ENCODE measurements at places on chromosomes 6 and 20.

DNA sequence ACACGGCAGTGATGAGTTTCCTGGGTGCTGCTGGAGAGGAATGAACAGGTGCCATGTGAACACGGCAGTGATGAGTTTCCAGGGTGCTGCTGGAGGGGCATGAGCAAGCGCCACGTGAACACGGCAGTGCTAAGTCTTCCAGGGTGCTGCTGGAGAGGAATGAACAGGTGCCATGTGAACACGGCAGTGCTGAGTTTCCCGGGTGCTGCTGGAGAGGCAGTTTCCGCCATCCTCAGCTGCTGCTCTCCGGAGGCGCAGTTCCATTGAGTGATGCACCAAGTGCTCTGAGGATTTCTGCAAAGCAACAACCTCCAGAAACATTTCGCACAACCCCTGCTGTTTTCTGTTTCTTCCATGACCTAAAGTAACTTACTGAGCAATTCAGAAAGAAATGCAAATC is 155.4 kb downstream of the SMOC2 start:
- DNase-seq, result no peak

DNA sequence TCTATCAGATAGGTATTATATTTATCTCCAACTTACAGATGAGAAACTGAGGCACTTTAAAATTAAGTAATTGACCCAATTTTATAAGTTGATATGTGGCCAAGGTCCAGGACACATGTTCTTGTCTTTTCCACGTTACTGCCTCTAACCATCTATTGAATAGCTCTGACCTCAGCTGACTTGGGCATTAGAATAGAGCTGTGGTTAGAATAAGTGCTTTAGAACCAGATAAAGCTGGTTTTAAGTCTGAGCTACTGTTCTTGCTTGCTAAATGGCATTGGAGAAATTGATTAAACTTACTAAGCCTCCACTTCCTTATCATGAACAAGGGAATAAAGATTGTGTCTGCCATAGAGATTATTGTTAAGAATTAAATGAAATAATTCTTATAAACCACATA is 147.8 kb upstream of the DTNBP1 start:
- no peak for DNase-seq

DNA sequence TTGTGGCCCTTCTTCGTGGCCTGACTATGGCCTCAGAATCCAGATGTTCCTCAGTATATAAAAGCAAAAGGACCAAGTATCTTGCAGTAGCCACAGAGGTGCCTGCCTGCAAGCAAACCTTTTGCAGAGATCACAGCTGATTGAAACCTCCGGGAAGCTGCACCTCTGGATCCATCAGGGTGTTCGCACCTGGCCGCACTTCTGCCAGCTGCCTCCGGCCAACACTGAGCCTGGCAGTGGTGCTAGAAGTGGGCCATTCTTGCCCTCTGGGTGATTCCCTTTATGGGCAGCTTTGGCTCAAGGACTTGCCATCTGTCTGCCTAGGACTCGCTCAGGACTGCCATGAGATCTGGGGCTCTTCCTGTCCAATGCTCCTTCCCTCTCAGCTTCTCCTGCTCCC is 214.6 kb upstream of the ECI2 start:
- no peak for DNase-seq

DNA sequence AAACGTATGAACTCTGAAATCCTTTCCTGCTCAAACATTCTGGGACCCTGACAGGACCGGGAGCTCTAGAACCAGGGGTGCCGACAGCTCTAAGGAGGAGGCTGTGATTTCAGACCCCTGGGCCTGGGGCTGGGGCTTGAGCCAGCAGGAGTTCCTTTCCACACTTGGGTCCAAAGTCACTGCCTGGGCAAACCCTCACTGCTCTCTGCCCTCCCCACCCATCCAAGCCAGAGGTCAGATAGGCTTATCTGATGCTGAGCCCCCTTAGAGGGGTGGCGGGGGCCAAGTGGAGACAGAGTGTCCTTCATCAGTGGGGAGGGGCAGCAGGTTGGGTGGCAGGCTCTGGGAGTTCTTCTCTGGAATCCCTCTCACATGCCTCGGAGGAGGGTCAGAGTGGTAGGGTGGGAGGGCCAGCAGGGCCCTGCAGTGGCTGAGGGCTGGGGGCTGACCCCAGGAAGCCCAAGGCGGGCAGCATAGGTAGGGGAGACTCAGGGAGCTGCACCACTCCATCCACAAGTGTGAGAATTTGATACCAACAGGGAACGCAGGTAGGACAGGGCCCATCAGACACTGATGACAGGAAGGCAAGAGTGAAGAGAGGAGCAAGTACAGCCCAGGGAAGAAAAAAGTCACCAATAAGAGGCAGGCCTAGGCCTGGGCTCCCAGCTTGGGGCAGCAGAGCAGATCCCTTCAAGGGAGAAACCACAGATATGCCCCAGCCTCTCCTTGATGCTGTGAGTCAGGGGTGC is 121.0 kb downstream of the MRPL14 start:
- DNase-seq, result no peak

DNA sequence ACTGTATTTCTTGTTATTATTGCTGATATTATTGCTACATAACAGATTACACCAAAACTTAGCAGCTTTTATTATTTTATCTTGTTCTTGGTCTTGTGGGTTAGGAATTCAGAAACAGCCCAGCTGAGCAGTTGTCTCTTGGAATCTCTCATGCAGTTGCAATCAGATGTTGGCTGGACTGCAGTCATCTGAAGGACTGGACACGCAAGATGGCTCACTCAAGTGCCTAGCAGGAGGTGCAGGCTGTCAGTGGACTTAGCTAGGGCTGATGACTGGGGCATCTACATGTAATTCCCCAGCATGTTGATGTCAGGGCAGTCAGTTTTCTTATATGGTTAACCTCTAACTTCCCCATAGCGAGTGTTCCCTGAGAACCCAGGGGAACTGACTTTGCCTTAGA is 128.6 kb upstream of the PLCB4 start:
- DNase-seq, result no peak

DNA sequence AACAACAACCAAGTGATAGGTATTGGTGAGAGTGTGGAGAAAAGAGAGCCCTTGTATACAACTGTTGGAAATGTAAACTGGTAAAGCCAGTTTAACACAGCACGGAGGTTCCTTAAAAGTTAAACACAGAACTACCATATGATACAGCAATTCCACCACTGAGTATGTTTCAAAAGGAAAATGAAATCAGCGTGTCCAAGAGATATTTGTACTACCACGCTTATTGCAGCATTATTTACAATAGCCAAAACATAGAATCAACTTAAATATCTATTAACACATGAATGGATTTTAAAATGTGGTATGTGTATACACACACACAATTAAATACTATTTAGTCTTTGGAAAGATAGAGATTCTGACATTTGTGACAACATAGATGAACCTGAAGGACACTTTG is 1.1 kb downstream of the PTCHD4 start:
- DNase-seq, result no peak

- no peak for DNase-seq
These were observed 132.2 kb upstream of the RREB1 start for GRCh38 chr6:6975459-6976111.

DNA sequence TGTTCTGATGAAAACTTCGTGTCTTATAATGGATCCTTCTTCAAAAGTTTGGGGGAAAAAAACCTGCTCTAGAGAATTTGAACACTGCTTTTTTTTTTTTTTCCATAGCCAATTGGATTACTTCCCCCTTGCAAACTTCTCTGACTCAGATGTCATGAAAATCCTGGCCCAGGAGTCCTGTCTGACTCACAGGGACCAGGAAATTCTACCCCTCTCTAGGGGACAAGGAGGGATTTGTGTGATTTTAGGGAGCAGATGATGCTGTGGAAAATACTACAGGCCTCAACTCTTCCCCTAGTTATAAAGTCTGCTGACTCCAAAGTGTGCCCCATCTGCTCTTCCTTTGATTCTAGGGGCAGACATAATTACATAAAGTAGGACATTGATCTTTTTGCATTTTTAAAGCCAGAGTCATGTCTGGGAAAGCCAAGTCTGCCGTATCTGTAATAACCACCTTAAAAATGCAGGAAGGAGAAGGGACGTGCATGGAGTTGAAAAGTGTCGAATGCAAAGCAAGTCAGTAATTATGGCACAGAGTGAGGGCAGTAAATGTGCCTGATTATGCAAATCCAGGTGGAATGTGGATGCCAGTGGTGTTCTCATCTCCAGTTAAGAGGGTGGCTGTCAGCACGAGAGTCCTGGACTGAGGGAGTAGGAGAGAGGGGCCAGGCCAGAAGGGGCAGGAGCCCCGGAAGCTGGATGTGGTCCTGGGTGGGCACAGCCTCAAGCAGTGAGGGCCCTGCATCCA is 144.3 kb upstream of the SULF2 start:
- DNase-seq, result no peak

- DNase-seq, result no peak
These were observed 16.8 kb downstream of the RPP40 start for GRCh38 chr6:4986999-4987398.

DNA sequence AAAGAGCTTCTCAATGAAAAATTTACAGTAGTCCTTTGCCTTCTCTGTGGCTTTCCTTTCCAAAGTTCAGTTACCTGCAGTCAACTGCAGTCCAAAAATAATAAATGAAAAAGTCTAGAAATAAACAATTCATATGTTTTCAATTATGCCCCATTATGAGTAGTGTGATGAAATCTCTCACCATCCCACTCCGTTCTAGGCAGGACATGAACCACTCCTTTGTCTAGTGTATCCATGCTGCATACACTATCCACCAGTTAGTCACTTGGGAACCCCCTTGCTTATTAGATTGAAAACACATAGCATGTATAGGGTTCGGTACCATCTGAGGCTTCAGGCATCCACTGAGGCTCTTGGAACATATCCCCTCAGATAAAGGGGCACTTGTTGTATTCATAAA is 80.6 kb upstream of the EYA4 start:
- DNase-seq, result no peak

DNA sequence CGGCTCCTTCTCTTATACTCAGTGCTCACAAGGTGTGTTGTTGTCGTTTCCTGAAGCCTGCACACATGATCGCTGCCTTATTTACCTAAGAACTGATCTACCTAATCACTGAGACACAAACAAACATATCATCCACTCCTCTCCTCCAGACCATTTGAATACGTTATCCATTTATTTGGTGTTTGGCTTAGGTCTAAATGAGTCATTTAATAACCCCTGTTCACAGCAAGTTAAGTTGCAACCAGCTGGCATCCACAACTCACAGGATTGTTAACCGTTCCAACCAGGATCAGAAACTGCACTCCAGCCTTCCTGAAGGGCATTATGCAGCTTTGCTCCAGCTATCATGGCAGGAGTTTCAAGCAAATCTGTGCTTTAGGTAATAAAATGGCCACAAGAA is 511.1 kb upstream of the MAP3K7 start:
- no peak for DNase-seq

DNA sequence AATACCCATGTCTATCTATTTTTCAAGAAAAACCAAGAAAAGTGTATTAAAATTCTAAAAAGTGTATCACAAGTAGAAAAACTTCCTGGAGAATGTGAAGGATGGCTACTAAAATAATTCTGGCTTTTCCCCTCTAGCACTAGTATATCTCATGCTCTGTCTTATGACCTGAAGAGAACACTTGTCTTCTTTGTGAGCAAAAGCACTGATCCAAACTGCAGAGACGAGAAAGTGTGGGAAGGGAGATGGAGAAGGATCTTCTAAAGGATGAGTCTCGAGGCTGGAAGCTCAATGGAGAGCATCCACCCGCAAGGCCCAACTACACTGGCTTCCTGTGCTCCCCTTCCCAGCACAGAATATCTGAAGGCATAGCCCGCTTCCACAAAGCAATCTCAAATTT is 23.5 kb downstream of the STX7 start:
- no peak for DNase-seq

DNA sequence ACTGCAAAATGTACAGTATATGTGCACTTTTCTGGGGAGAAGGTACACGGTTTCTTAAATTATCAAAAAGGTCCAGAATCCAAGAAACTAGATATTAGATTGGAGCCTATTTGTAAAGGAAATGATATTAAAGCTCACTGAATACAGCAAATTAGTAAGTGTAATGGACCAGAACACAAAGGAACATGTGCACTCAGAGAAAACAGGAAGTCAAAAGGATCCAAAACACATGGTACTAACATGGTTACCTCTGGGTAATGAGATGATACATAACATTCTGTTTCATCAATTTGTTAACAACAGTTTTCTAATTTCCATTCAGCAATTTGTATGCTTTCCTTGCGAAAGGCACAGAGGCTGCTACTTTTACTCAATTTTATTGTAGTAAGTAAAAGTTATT is 18.7 kb downstream of the ZNF322 start:
- DNase-seq, result no peak

- DNase-seq, result no peak
These were observed 11.0 kb downstream of the RIPOR2 start for GRCh38 chr6:24924580-24925356.

GRCh38 chr20:20480126-20480525 is 112.2 kb downstream of the INSM1 start:
- no peak for DNase-seq

- DNase-seq, result no peak
These were observed 9.3 kb downstream of the DLL1 start for GRCh38 chr6:170281331-170282292.

- no peak for DNase-seq
These were observed 101.8 kb upstream of the COL21A1 start for GRCh38 chr6:56349194-56349593.

- no peak for DNase-seq
These were observed 25.7 kb downstream of the HMGN3 start for GRCh38 chr6:79208816-79209215.

GRCh38 chr20:38924718-38925117 is 1.5 kb upstream of the FAM83D start:
- no peak for DNase-seq

- DNase-seq, result no peak
These were observed 1.7 kb downstream of the CGA start for GRCh38 chr6:87093199-87093598.

DNA sequence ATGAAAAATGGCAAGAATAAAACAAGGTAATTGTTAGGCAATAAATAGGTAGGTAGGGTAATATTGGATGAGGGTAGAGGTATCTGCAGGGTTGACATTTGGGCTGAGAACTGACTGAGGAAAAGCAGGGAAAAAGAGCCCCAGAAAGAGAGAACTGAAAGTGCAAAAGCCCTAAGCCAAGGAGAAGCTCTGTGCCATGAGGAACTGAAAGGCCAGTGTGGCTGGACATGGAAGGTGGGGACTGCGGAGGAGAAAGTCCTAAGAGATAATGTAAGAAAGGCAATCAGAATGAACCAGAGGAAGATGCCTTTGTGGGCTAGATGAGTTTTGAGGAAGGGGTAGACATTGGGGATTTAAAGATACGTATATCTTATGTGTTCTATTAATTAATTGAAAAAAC is 9.9 kb upstream of the HIVEP2 start:
- no peak for DNase-seq

- DNase-seq, result no peak
These were observed 26.9 kb upstream of the CBLN4 start for GRCh38 chr20:56032251-56032650.

GRCh38 chr6:140855520-140855919 is 1277.2 kb upstream of the GJE1 start:
- no peak for DNase-seq

GRCh38 chr20:23244156-23244915 is 106.3 kb upstream of the NXT1 start:
- no peak for DNase-seq

GRCh38 chr20:59985164-59985563 is 26.9 kb downstream of the CDH26 start:
- no peak for DNase-seq

- no peak for DNase-seq
These were observed 4.4 kb downstream of the SLC13A3 start for GRCh38 chr20:46646659-46647380.

Data from stimulated activated CD8-positive, alpha-beta memory T cell treated with anti-CD3 and anti-CD28 coated beads, Interleukin-15, amount 100 ng/mL, for 1 hour (primary cell).